ENCODE measurements at places on chromosomes 7 and 10.

- peak; percentile 53 for DNase-seq
These were observed at the start of gene STOX1 for GRCh38 chr10:68826764-68827591. TSS of gene STOX1 (plus strand) at chr10:68827531. CDS start at chr10:68827624, 93 bp downstream.

- DNase-seq, result no peak
These were observed 73.5 kb upstream of the DLX6 start for GRCh38 chr7:96931891-96932290.

GRCh38 chr7:83468251-83468739, 180.6 kb downstream of the SEMA3E start:
- peak; percentile 87 for DNase-seq

GRCh38 chr10:17200912-17201793, at the start of gene TRDMT1:
TSS of gene TRDMT1 (minus strand) at chr10:17201672. CDS start at chr10:17201634, 38 bp downstream.
- DNase-seq, result no peak

- no peak for DNase-seq
These were observed 40.4 kb downstream of the PDIA4 start for GRCh38 chr7:148987751-148988512.

DNA sequence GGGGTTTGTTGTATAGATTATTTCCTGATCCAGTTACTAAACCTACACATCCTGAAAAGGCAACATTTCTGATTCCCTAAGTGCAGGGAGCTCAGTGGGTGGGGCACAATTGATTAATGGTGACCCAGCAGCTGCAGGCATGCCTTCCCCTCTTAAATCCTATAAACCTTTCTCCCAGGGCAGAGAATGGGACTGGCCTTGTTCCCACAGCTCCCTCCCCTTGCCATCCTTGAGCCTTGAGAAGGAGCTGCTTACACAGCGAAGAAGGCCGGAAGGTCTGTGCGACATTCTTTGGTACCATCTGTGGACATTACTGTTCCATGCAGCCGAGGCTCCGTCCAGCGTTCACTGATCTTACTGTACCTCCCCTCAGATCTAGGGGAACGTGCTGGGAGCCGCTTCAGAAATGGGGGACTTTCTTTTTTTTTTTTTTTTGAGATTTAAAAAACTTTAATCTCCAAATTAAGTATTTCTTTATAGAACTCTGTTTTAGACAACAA, 14.3 kb downstream of the KLF6 start:
- no peak for DNase-seq

Data from T1000 (cell line).